ENCODE measurements at places on chromosomes 2 and 18.

GRCh38 chr2:122512091-122512490 lies 756.6 kb downstream of the TSN start:
- DNase-seq = no peak

- no peak for DNase-seq
Measured at GRCh38 chr18:59783138-59783537, 85.9 kb upstream of the CCBE1 start.

DNA sequence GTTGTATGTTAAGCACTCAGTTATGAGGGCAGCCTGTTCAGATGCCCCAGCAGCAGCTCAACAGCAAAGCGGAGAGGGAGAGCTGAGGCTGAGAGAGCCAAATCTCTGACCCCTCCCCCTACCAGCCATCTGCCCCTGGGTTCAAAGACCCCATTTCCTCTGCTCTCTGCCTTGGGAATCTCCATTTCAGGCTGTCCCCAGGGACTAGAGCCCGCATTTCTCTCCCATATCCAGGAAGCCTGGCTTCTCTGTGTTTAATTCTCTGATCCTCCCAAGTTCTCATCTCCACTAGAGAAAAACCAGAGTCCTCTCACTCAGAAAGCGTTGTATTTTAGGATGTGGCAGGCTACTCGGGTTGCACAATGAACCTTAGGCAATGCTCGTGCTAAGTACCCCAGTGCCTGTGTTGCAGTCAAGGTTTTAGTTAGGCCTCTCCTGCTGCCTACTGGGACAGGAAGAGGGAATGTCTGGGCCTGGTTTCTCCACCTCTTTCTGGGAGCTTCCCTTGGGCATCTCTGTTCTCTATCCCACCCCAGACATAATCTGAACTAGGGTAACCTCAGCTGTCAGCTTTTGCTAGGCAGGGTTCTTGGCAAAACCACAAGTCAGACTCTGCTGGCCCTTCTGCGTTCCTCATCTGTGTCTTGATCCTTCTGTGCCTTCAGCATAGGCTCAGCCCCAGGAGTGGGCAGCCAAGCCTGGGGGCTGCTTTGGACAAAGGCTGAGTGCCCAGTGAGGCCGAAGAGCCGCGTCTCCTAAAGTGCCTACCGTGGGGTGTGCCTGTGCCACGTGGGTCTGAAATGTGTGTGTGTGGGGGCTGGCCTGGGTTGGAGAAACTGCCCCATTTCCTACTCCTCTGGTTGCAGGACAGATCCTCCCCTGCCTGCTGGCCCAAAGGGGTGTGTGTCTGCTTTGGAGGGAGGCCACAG lies 96.8 kb downstream of the STPG4 start:
- no peak for DNase-seq

DNA sequence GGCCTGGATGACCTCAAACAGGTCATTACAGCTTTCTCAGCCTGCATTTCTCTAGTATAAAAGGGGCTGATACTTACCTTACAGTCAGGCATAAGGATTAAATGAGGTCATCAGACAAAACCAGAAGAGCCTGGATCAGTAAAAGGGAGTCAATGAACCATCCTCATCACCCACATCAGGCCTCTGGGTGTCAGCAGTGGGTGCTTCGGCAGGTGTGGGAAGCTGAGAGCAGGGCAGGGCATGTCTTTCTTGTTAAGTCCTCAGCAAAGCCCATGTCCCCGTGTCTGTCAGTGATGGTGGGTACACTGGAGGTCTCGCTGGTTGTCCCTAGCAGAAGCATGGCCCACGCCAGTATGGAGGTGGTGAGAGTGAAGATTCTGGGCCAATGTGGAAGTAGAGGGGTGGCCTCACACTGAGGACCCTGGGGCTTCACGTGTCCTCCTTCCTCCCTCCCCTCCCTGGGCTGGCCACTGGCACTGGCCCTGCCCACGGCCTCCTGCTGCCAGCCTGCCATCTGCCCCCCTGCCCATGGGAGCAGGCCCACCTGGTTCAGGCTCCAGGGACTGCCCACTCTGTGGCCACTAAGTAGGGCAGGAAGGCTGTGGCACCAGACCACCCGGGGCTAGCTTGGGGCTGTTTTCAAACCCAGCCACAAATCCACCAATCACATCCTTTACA lies 4.4 kb downstream of the ADRA2B start:
- DNase-seq = no peak

- no peak for DNase-seq
Measured at GRCh38 chr18:23095463-23095862, 39.8 kb upstream of the CABLES1 start.

- DNase-seq = no peak
Measured at GRCh38 chr2:15628899-15629855, 37.5 kb downstream of the DDX1 start.

DNA sequence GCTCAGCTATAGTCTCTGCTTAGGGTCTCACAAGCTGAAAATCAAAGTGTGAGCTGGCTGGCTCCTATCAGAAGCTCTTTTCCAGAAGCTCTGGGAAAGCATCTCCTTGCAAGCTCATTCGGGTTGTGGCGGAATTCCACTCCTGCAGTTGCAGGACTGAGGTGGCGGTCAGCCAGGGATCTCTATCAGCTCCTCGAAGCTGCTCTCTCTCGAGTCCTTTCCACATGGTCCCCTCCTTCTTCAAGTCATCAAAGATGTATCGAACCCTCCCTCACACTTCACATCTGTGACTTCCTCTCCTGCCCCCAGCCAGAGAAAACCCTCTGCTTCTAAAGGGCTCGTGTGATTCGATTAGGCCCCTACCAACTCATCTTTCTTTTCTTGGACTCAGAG lies 141.7 kb downstream of the ZFP36L2 start:
- no peak for DNase-seq

- no peak for DNase-seq
Measured at GRCh38 chr18:63472380-63472779, 4.4 kb upstream of the SERPINB5 start.

GRCh38 chr2:43312755-43313641 lies 86.6 kb upstream of the ZFP36L2 start:
- DNase-seq = peak; percentile 42

DNA sequence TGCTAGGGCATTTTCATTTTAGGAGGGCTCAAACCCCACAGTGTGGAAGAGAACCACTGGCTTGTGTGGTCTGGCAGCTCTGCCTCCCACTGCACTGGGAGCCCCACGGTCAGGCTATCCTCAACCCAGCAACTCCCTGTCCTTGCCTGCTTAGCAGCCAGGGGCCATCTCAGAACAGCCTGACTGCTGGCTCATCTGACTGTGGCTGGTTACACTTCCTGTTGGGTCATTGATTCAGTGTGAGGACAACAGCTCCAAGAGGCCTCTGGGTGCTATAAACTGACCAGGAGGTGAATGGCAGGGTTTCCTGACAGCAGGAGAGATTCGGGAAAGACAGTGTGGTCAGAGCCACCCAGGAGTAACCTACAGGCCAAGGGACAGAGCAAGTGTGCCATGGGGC lies 40.1 kb downstream of the AMER3 start:
- DNase-seq = no peak

DNA sequence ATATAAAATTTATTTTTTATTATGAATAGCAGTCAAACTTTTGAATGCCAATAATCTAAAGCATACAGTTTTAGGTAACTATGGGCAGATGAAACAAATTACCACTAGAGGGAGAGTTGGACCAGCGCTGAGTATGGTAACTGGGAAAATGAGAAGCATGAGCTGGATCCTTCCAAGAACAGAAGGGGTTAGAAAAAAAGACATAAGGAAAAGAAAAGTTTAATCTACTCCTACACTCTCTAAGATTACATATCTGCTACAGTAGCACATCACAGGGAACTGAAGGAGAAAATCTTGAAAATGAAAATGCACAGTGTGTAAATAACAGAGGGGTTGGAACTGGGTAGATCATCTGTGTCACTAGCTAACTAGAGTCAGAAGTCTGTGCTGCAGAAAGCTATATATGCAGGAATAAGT lies 15.5 kb downstream of the REG3G start:
- no peak for DNase-seq

GRCh38 chr18:51946946-51947345 lies 393.1 kb upstream of the DCC start:
- DNase-seq = no peak

DNA sequence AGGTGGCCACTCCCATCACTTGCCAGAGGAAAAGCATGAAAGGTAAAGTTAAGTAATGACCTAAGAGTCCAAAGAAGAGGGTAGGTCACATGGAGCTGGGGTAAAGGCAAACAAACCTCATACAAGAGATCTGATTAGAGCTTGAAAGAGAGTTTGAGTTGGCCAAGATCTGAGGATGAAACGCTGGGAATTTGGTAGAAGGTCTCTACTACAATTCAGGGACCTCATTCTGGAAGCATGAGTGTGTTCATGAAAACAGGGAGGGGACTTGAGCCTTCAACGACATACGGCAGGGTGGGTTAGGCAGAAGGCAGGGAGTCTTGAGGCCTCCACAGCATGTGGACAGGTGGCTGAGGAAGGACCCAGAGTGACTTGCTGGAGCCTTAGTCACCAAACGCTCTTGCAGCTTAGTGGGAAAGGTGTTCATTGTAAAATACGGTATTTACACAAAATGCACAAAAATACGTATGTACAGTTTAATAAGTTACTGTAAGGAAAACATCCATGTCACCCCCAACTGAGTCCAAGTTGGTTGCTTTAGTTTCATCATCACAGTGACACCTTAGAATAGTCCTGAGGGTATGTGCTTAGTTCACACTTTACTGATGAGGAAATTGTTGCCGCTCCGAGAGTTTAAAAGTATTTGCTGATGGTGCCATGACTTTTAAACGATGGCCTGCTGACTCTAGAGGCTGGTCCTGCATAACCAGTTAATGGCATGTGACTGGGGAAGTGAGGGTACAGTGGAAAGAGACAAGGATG lies 5.0 kb upstream of the FARP2 start:
- no peak for DNase-seq

- DNase-seq = no peak
Measured at GRCh38 chr2:176561706-176562105, 292.5 kb downstream of the MTX2 start.

- DNase-seq = no peak
Measured at GRCh38 chr2:223952280-223952968, 4.8 kb upstream of the MRPL44 start.

DNA sequence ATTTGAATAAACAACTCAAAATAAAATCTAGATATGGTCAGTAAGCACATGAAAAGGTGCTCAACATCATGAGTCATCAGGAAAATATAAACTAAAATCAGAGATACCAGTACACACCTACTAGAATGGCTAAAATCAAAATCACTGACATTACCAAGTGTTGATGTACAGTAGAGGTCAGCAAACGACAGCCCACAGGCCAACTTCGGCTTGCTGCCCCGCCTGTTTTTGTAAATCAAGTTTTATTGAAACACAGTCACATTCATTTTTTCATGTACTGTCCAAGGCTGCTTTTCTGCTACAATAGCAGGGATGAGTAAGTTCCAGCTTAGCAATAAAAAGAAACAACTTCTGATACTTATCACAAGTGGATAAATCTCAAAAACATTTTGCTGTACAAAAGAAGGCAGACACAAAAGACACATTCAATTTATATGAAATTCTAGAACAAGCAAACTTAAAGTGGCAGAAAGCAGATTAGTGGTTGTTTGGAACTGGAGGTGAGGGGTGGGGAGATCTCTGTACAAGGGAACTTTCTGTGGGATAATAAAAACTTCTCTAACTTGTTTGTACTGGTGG lies 32.1 kb downstream of the TRAK2 start:
- no peak for DNase-seq

GRCh38 chr2:226797989-226798421 lies 1.6 kb downstream of the IRS1 start:
- no peak for DNase-seq

- peak; percentile 29 for DNase-seq
Measured at GRCh38 chr2:177147093-177147694, 65.4 kb upstream of the HNRNPA3 start.

- no peak for DNase-seq
Measured at GRCh38 chr18:40006634-40007033, 1948.4 kb upstream of the PIK3C3 start.

DNA sequence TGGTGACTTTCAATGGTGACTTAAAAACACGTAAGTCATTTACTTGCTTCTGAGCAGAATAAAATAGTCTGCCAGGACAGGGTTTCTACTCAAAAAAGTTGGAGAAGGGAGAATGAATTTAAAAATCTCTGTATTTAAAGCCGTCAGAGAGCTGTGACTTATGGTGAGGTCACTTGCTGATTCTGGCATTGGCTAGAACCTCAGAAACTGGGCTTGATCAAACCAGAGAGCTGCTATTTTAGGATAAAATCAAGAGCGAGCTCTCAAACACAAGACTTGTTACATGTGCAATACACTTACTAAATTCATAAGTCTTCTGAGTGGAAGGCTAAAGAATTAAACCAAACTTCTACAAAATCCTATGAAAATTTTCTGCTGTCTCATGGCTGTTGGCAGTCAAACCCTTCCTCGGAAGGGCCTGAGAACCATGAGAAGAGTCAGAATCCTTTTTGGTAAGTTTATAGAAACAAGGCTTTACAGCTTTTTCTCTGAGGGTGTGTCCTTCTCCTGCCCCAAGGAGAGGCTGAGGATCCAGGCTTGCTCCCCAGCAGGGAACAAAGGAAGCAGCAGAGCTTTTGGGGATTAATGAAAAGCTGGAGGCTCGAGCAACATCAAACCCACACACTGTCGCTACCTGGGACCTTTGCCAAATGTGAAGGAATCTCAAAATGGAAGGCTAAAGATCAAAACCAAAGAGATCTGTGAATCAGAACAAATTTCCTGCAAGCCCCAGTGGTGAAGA lies 816.4 kb downstream of the SOCS6 start:
- DNase-seq = no peak

DNA sequence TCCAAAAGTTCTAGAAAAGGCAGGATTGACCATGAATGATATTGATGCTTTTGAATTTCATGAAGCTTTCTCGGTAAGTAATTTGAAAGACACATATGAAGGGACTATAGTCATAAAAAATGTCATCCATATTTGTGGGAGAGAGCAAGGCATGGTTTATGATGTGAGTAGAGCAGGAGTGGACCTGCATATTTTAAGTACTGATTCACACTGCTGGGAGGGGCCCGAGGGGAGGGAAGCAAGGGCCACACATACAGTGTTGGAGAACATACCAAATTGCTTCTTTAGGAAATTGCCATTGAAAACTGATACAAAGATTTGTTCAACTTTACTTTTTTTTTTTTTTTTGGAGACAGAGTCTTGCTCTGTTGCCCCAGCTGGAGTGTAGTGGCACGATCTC lies 39.4 kb downstream of the HADHB start:
- DNase-seq = no peak
